Transverse colon (tissue), 4 donors: ENCODE measurements at places on chromosomes 5 and 9.

- H3K4me3 ChIP-seq = no peak within 1 kb of the TSS
- DNase-seq = no peak
- H3K36me3 ChIP-seq = no peaks in the 10 kb centered on the region
- no peak within 1 kb of the TSS for H3K27ac ChIP-seq
- peaks cover 6% of the 10 kb centered on the region for H3K4me1 ChIP-seq
Measured at GRCh38 chr9:21385131-21385670, at the start of gene IFNA2. IFNA2 (minus strand) TSS chr9:21385398; CDS start chr9:21385329, 69 bp downstream.

DNA sequence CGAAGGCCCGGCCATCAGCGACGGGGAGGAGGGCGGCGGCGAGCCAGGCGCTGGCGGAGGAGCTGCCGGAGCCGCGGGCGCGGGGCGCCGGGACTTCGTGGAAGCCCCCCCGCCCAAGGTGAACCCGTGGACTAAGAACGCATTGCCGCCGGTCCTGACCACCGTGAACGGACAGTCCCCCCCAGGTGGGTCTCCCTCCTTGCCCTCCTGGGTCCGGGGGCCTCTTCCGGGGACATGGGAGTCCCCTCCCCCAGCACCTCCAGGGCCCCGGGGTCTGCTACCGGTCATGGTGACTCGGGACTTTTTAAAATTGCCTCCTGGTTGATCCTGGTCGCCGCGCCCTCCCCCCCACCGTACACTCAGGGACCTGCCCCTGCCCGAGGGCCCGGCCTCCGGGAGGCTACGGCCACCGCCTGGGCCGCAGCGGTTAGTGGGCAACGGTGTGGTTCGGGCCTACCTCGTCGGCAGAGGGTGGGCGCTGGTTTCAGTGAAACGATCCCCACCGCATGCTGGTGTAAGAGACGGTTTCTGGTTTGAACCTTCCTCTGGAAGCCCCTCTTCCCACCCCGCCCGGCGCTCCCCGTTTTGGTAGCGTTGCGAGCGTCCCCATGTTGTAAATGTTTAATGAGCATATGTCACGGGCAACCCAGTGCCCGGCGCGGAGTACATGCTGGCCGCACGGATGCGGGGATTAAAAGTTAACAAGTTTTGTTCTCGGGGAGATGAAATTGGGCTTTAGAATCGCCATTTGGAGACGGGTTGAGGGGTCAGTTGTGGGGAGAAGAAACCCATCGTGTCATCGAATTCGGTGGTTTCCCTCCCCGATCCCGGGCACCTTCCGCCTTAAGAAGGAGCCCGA lies 1.1 kb downstream of the LARP1 start:
- H3K36me3 ChIP-seq = no peaks in the 10 kb centered on the region
- H3K4me1 ChIP-seq = peaks cover 45% of the 10 kb centered on the region
- no peaks in the 10 kb centered on the region for H3K27me3 ChIP-seq
- DNase-seq = peak; percentile 60
- H3K4me3 ChIP-seq = peak overlapping the region; percentile 98

DNA sequence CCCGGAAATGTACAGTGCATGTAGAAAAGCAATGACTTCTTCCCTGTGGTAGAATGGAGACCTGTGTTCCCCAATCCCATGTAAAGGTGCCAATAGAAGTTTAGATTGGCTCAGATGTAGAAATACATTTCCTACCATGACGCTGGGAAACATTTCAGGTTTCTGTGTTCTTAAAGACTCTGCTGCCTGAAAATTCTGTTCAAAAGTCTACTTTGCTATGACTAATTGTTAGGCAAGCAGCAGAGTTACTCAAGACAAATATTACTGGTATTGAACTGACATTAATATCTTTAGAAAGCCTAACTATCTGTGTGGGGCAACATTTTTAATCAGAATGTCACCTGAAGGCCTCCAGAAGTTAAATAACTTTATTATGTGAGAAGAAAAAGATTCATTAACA lies 75.5 kb upstream of the ELL2 start:
- no peak for DNase-seq
- no peaks in the 10 kb centered on the region for H3K4me1 ChIP-seq
- no peaks in the 10 kb centered on the region for H3K27me3 ChIP-seq
- H3K4me3 ChIP-seq = no peak overlapping the region
- H3K36me3 ChIP-seq = no peaks in the 10 kb centered on the region

GRCh38 chr9:133534346-133535291 lies at the start of gene ADAMTSL2:
ADAMTSL2 (plus strand) TSS chr9:133534704; CDS start chr9:133536713, 2,009 bp downstream.
- peaks cover 12% of the 10 kb centered on the region for H3K4me1 ChIP-seq
- no peaks in the 10 kb centered on the region for H3K36me3 ChIP-seq
- peak within 1 kb of the TSS; percentile 36 for H3K4me3 ChIP-seq
- H3K27ac ChIP-seq = peak within 1 kb of the TSS; percentile 44

GRCh38 chr5:116573702-116574366 lies 789 bp downstream of the SEMA6A start:
- H3K4me1 ChIP-seq = peaks cover 36% of the 10 kb centered on the region
- peaks cover 14% of the 10 kb centered on the region for H3K27me3 ChIP-seq
- H3K36me3 ChIP-seq = no peaks in the 10 kb centered on the region
- peak; percentile 27 for DNase-seq
- H3K4me3 ChIP-seq = peak overlapping the region; percentile 90

- no peaks in the 10 kb centered on the region for H3K27me3 ChIP-seq
- no peaks in the 10 kb centered on the region for H3K4me1 ChIP-seq
- DNase-seq = peak; percentile 86
Measured at GRCh38 chr9:87662808-87663528, 63.0 kb upstream of the CTSL start.

DNA sequence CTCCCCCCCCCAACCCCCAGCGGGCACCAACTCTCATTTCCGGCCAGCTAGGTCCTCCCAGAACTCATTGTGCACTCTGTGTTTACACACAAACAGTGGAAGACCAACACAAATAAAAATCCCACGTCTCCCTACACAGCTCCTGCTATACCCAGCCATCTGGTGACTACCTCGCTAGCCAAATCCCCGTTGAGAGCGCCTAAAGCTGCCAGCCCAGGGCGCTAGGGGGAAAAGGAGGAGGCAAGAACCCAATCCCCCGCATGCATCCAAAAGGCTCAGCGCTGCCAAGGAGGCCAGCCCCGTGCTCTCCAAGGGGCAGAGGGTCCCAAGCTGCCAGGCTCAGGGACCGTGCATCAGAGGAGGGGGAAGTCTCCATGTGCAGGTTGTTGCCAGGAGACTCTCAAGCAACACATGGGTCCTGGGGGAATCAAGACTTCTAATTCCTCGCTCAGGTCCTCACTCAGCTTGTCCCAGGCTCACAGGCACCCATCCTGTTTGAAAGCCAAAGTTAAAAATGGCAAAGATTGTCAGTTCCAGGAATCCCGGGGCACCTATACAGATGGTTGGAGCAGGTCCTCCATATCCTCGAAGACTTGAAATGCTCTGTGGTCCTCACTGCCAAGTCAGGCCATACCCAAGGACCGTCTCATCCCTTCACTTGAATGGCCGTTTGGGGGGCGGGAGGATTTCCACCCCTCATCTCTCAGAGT lies 2.7 kb downstream of the ASTN2 start:
- H3K4me3 ChIP-seq = no peak overlapping the region
- no peak for DNase-seq
- peaks cover 57% of the 10 kb centered on the region for H3K27me3 ChIP-seq
- H3K36me3 ChIP-seq = no peaks in the 10 kb centered on the region
- peaks cover 20% of the 10 kb centered on the region for H3K4me1 ChIP-seq
- no peak overlapping the region for H3K27ac ChIP-seq

DNA sequence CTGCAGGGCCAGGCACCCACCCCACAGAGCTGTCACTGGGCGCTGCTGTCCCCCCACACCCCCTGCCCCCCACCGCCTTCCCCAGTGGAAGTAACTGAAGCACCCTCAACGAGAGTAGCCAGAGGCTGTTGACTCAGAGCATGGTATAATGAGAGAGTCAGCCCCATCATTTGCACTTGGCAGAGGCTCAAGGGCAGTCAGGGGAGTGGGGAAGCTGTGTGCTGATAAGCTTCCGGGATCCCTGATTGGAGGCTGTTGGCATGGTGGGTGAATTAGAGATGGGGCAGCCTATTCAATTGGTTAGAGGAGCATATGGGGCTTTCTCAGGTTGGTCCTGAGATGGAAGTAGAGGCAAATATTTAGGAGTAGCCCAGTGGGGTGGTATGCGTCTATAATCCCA lies 77.1 kb upstream of the GOLM1 start:
- H3K4me1 ChIP-seq = peaks cover 6% of the 10 kb centered on the region
- H3K27me3 ChIP-seq = no peaks in the 10 kb centered on the region
- no peak overlapping the region for H3K27ac ChIP-seq
- H3K36me3 ChIP-seq = no peaks in the 10 kb centered on the region
- no peak for DNase-seq

DNA sequence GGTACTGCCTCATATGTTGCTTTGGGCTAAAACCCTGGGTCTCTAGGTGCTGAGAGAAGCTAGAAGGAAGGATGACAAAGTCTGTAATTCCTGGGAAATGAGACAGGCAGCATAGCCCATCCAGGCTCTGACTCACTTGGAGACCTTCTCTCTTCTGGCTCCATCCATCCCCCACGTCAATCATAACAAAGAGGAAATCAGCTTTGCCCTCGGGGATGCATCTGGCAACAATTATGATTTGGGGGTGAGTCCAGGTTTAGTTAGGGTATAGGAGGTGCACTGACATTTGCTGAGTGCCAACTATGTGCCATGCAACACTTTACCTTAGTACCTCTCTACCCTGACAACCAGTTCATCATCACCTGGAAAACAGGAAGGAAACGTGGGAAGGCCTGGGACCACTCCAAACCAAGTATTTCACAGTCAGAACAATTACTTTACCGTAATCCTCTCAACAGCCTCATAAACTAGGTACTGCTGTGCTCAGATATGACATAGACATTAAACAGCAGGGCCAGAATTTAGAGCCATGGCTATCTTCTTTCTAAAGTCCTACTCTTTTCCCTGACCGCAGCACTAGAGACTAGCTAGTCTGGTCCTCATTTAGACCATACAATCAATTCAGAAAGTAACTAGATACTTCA lies 39.1 kb upstream of the GZMA start:
- no peak overlapping the region for H3K4me3 ChIP-seq
- no peak for DNase-seq
- no peak overlapping the region for H3K27ac ChIP-seq
- no peaks in the 10 kb centered on the region for H3K36me3 ChIP-seq

DNA sequence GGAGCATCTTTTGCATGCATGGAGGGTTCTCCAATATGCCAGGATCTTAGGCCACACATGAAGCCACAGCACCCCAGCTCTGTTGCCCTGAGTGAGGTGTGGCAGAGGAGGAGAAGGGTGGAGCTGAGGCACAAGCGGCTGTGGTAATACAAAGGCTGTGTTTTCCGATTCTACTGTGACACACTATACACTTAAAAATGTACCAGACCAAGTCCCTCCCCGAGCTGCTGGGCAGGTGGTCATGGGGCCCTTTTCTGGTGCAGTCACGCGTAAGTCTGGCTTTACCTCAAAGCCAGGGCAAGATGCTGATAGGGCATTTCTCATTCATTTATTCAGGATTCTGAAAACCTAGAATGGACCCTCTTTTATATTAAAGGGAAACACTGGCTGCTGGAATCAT lies 3.7 kb downstream of the ADGRV1 start:
- no peak overlapping the region for H3K4me3 ChIP-seq
- no peaks in the 10 kb centered on the region for H3K4me1 ChIP-seq
- H3K27me3 ChIP-seq = peaks cover 46% of the 10 kb centered on the region
- H3K36me3 ChIP-seq = no peaks in the 10 kb centered on the region
- no peak for DNase-seq

GRCh38 chr9:2270565-2270964 lies 255.4 kb downstream of the SMARCA2 start:
- no peaks in the 10 kb centered on the region for H3K36me3 ChIP-seq
- H3K4me1 ChIP-seq = no peaks in the 10 kb centered on the region
- no peak for DNase-seq
- H3K27ac ChIP-seq = no peak overlapping the region
- H3K4me3 ChIP-seq = no peak overlapping the region

DNA sequence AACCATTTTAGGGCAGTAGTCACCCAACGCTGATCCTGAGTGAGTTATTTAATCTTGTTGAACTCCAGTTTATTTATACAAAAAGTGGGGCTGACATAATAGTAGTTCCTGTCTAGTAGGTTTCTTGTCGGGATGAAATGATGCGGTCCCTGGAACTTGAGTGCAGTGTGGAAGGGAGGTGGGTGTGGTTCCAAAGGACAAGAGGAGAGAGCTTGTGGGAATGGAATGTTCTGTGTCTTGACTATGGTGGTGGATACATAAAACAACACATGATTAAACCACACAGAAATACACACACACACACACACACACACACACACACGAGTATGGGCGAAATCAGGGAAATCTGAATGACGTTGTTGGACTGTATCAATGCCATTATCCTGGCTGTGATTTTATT lies 66.1 kb upstream of the BARHL1 start:
- H3K4me3 ChIP-seq = no peak overlapping the region
- no peaks in the 10 kb centered on the region for H3K36me3 ChIP-seq
- H3K4me1 ChIP-seq = no peaks in the 10 kb centered on the region
- peaks cover 19% of the 10 kb centered on the region for H3K27me3 ChIP-seq

GRCh38 chr5:11851416-11851815 lies 52.8 kb downstream of the CTNND2 start:
- no peaks in the 10 kb centered on the region for H3K4me1 ChIP-seq
- no peak overlapping the region for H3K4me3 ChIP-seq
- DNase-seq = no peak
- H3K27ac ChIP-seq = no peak overlapping the region
- no peaks in the 10 kb centered on the region for H3K36me3 ChIP-seq
- H3K27me3 ChIP-seq = no peaks in the 10 kb centered on the region

- H3K4me3 ChIP-seq = no peak overlapping the region
- H3K36me3 ChIP-seq = no peaks in the 10 kb centered on the region
- no peaks in the 10 kb centered on the region for H3K4me1 ChIP-seq
- H3K27me3 ChIP-seq = no peaks in the 10 kb centered on the region
Measured at GRCh38 chr5:116303340-116303739, 218.5 kb downstream of the COMMD10 start.

DNA sequence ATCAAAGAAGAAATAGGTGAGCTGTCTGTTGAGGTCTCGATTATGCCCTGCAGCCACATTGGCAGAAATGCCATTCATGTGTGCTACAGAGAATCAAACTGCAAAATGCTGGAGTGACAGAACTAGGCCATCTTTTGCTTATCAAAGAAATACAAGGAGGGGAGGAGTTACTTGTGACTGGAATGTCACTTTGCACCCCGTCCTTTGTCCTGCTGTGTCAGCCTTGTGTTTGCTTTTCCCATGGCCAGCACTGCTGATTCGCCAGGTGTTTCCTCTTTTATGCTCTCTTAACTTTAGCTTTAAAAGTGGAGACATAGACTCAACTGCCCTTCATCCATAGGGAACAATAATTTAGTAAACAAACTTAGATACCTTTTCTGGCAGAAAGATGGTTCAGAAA lies 54.3 kb downstream of the SLC46A2 start:
- no peak overlapping the region for H3K4me3 ChIP-seq
- peak overlapping the region; percentile 74 for H3K27ac ChIP-seq
- peak; percentile 73 for DNase-seq
- H3K4me1 ChIP-seq = peaks cover 37% of the 10 kb centered on the region
- H3K36me3 ChIP-seq = no peaks in the 10 kb centered on the region

GRCh38 chr9:76624391-76625048 lies 139.7 kb upstream of the PCA3 start:
- no peak for DNase-seq
- no peaks in the 10 kb centered on the region for H3K4me1 ChIP-seq
- no peaks in the 10 kb centered on the region for H3K36me3 ChIP-seq
- H3K27me3 ChIP-seq = no peaks in the 10 kb centered on the region
- H3K4me3 ChIP-seq = no peak overlapping the region

- no peak for DNase-seq
- no peaks in the 10 kb centered on the region for H3K27me3 ChIP-seq
- no peak overlapping the region for H3K4me3 ChIP-seq
- H3K36me3 ChIP-seq = no peaks in the 10 kb centered on the region
- H3K27ac ChIP-seq = no peak overlapping the region
Measured at GRCh38 chr9:112180387-112180881, 5.3 kb upstream of the SUSD1 start.
